ENCODE measurements at places on chromosomes 2 and 18.

DNA sequence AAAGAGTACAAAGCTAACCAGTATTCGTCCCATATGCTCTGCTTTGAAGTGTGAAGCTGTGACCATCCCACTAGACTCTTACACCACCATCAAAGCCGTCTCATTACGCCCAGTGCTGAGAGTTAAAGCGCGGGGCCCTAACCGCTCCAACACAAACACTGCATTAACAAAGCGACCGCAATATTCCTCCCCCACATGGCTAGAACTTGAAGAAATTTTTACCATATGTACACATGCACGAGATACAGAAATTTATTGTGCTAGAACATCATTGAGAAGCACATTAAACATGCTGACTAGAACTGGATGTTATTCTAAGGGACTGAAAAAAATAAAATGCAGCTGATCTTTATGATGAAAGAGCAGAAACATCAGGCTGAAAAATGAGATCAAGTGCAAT lies 20.5 kb downstream of the FTCDNL1 start:
- no peak for DNase-seq

DNA sequence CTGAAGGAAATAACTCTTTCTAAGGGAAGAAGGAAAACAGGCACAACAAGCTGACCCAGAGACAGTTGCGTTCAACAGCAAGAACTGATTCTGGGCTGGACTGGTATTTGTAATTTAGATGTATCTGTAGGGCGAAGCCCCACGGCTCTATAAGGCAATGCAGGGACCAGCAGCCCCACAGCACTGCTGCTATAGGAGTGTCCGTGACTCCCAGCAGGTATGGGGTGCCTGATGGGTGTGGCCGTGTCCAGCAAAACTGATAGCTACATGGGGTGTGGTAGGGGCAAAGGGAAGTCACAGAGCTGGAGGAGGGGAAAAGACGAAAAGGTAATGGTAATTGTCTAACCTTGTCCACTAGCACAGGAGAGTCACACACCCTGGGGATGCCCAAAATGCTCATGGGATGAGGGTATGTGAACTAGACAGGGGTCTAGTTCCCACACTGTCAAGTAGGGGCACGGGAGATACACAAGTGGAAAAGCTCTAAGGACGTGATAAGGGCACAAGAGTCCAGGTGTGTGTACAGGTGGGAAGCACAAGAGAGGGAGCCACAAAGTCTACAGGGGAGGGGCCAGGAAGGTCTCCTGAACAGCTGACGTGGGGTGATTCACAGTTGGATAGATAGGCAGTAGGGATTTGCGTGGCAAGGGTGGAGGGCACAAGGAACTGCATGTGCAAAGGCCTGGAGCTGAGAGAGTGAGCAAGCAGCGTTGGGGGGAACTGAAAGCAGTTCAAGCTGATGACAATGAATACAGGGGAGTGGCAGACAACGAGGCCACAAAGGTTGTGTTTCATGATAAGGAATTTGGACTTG lies 48.5 kb upstream of the ASPRV1 start:
- no peak for DNase-seq

GRCh38 chr2:230552181-230552580 lies 136.2 kb downstream of the SP100 start:
- DNase-seq: peak; percentile 45

DNA sequence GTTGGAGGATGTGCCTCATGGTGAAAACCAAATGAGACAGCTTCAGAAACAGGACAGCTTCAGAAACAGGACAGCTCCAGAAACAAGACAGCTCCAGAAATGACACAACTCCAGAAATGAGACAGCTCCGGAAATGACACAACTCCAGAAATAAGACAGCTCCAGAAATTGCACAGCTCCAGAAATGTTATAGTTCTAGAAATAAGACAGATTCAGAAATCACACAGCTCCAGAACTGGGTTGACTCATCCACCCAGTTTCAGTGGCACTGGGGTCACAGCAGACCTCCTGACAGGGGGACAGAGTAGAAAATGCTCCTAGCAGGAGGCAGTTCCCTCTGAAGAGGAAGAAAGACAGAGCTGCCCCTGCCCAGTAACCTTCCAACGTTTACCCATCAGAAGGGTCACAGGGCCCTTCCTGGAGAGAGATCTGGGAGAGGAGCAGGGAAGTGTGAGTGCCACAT lies 26.9 kb upstream of the COL6A3 start:
- DNase-seq: no peak

DNA sequence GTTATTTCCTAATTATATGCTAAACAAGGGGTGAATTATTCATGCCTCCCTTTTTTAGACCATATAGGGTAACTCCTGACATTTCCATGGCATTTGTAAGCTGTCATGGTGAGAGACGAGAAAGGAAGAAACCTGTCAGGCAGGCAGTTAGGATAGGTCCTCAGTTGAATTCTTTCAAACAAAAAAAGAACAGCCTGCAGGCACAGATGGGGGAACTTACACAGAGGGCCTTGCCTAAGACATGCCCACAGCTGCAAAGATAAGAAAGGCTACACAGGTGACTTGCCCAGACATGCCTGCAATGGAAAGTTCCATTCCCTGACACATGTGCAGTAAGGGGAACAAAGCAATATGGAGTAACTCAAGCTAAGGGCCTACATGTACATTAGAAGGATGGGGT lies 128.1 kb downstream of the TMEM163 start:
- no peak for DNase-seq

GRCh38 chr18:48152549-48152948 lies 222.1 kb upstream of the SMAD2 start:
- no peak for DNase-seq

DNA sequence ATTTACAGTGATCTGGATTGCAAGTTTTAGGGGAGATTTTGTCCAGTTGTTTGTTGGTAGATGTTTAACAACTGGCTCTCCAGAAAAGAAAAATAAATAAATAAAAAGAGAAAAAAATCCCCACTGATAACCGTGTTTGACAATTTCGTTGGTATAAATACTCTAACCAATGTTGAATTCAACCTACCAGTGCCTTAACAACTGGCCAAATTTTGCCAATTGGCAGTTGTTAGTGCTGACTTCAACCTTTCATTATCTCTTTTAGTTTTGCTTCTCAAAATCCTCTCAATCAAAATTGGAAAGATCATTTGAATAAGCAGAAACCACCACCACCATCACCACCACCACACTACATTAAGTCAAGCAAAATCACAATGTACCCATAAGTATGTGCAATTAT lies 490.3 kb downstream of the PIK3C3 start:
- DNase-seq: no peak

DNA sequence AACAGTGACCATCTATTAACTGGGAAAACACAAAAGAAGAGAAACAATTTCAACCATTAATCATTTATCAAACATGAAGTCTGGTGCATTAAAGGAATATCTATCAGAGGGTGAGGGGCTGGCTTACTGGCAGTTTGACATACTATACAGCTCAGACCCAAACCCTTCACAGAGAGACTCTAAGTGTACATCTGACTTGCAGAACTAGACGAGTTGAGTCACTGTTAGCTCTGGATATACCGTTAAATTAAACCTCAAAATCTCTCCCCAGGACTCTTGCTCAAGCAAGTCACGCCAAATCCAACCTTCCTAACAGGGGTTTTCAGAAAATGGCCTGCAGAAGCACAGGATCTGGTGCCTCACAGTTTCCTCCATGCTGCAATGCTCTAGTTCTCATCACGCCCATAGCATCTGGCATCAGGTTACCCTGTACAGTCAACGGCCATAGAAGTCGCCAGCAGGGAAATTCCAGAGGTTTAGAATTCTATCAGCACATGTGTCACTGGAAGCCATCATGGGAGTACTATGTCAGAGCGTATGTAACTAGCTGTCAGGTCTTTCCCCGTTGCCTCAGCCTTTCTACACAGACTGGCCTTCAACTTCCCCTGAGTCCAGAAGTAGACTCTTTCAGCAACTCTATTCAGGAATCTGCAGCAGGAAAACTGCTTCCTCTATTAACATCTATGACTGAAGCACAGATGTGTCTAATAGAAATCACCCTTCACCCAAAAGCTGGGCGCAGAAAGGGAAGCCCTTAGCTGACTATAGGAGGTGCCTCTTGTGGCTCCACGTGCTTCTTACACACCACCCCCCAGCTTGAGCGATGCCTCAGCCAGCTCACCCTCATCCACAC lies 9.3 kb downstream of the TGOLN2 start:
- DNase-seq: no peak

DNA sequence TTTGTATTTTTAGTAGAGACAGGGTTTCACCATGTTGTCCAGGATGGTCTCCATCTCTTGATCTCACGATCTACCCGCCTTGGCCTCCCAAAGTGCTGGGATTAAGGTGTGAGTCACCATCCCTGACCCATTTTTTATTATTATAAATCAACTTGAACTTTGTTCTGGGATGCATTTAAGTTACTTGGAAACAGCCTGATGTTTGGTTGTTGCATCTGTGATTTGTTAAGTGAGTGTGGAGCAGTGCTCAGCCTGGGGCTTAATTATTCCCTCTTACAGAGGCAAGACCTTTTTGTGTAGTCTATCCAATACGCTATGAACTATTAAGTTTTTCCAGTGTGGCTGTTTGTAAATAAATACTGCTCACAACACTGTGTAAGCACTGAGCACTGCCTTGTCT lies 32.6 kb downstream of the MTA3 start:
- DNase-seq: no peak

DNA sequence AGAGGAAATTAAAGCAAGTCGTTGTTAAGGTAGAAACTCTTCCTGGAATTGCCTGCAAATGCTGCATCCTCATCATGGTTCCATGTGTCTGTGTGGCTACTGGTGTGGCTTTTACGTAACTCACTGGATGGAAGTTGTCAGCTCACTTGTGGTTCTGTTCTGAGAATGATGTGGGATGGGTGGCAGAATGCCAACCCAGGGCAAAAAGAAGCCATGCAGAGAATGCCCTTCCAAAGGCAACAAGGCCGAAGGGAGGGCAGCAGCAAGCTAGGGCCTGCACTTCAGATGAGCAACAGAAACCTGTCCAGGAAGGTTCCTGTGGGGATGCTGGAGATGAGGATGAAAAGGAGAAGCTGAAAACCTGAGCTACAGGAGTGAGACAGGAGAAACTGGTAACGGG lies 10.4 kb upstream of the NAPG start:
- no peak for DNase-seq

GRCh38 chr2:181832015-181832414 lies 59.5 kb upstream of the ITPRID2 start:
- DNase-seq: no peak
